ENCODE measurements at places on chromosomes 1 and 21.

GRCh38 chr1:55773211-55773940, 558.2 kb upstream of the USP24 start:
- no peak for DNase-seq

GRCh38 chr1:155976913-155977689, 1.2 kb downstream of the ARHGEF2 start:
- DNase-seq, result no peak

- DNase-seq, result no peak
These were observed 12.2 kb upstream of the ARHGEF10L start for GRCh38 chr1:17527036-17527914.

DNA sequence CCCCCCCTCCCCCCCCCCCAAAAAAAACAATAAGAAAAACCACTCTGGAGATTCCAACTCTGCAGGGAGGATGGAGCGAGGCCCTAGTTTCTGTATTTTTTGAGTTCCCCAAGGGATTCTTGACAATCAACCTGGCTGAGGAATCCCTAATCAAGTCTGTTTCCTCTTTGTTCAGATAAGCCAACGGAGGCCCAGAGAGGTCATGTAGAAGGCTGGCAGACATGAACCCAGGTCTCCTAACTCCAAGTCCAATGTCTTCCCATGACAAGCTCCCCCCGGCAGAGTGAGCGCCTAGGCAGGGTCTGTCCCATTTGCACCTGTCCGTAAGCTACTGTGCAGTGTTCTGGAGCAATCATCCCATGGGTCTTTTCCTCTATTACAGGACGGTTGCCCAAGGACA, 39.5 kb downstream of the LRRC71 start:
- no peak for DNase-seq

DNA sequence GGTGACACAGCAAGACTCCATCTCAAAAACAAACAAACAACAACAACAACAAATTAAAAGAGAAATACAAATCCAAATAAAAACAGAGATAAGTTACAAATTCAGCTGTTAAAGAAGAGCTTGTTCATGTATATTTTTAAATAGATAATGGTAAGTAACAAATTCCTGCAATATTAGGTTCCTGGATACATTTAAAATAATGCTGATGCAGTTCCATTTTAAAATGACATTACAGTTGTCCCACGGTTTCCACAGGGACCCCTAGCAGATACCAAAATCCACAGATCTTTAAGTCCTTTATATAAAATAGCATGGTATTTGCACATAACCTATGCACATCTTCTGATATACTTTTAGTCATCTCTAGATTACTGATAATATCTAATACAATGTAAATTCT, 61.5 kb downstream of the ABL2 start:
- DNase-seq, result no peak

DNA sequence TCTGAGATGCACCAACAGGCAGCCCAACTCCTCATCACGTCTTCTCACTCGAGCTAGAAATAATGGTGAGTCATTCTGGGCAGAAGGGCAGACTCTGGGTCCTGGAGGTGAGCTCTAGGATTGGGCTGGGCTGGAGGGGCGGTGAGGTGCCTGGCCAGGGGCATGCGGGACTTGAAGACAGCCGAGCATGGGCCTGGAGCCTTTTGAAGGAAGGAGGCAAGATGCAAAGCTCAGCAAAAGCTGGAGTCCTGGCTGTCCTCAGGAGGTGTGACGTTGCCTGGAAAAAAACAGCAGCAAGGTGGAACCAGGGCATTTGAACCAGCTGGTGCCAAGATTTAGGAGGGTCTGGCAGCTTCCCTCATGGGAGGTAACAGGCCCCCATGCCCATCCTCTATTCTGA, 712 bp downstream of the KCNA2 start:
- no peak for DNase-seq

DNA sequence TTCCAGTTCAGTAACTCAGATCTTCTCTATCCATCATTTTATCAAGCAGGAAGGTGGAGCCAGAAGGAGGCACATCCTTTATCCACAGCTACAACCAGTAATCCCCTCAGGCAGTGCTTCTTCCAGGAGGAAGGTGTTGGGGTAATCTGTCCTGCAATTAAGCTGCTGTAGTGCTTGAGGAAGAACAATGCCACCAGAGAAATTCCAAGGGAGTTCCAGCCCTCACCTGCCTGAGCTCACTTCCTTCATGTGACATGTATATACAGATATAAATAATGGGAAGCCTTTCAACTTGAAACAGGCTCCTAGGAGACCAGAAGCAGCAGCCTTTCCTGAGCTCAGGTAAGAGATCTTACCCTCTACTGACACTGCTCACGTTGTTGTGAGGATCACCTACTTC, 2.2 kb upstream of the IL20 start:
- DNase-seq, result no peak

- DNase-seq, result no peak
These were observed 31.0 kb upstream of the LHX4 start for GRCh38 chr1:180199018-180199417.

GRCh38 chr1:201790261-201790660, 38.7 kb upstream of the IPO9 start:
- DNase-seq, result no peak

GRCh38 chr1:20733360-20733975, 965 bp upstream of the SH2D5 start:
- no peak for DNase-seq

DNA sequence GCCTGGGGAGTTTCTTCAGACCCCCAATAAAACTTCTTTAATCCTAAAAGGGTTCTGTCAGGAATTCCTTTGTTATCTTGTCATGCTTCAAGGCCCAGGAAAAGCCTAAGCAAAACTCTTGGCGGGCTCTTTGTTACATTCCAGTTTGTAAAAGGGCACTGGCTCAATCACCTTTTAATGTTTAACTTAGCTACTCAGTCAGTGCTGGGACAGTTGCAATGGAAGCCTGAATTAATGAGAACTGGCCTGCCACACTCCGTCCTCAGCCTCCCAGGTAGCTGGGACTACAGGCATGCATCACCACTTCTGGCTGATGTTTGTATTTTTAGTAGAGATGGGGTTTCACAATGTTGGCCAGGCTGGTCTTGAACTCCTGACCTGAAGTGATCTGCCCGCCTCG, 21.3 kb upstream of the ASB17 start:
- no peak for DNase-seq

- DNase-seq, result no peak
These were observed 53.1 kb upstream of the CYP2J2 start for GRCh38 chr1:59979666-59980065.

- DNase-seq, result no peak
These were observed 672.8 kb downstream of the LMO4 start for GRCh38 chr1:88001460-88001859.

DNA sequence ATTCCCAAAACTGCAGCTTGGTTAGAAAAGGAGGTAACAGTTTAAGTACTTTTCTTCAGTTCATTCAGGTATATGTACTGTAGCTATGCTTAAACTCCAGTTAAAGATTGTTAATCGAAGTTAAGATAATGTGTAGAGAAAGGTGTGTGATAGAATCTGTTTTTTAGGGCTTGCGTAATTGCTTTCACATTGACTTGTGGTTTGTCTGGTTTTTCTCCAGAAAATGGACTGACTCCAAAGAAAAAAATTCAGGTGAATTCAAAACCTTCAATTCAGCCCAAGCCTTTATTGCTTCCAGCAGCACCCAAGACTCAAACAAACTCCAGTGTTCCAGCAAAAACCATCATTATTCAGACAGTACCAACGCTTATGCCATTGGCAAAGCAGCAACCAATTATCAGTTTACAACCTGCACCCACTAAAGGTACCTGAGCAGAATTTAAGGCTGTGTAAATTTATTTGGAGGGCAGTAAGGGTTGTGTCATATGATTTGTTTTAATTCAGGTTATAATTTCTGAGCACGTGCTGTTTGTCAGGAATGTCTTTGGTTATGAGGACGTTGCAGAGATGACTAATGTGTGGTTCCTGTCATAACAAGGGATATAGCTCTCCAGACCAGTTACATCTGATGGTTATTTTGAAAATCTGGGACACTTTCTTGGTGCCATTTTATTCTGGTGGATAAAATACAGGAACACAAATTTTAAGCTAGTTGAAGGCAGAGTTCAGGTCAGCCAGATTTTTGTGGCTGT, 26.0 kb downstream of the ATF6 start:
- DNase-seq, result no peak

GRCh38 chr1:110787328-110788071, 85.4 kb upstream of the CD53 start:
- DNase-seq, result peak; percentile 61
